ENCODE measurements at places on chromosomes 6 and 20. TPM values are rescaled to one million over a fixed set of nuclear protein-coding genes. Genes with fewer than 3 reads are reported as not detected.

- DNase-seq: no peak
- H3K4me3 ChIP-seq: no peak overlapping the region
- no peaks in the 10 kb centered on the region for H3K36me3 ChIP-seq
- H3K27ac ChIP-seq: no peak overlapping the region
- no peaks in the 10 kb centered on the region for H3K27me3 ChIP-seq
Measured at GRCh38 chr6:156953479-156954146, 176.4 kb downstream of the ARID1B start.

- no peaks in the 10 kb centered on the region for H3K27me3 ChIP-seq
- peaks cover 27% of the 10 kb centered on the region for H3K4me1 ChIP-seq
- H3K27ac ChIP-seq: no peak overlapping the region
Measured at GRCh38 chr6:149646599-149646998, 1.9 kb downstream of the KATNA1 start.

DNA sequence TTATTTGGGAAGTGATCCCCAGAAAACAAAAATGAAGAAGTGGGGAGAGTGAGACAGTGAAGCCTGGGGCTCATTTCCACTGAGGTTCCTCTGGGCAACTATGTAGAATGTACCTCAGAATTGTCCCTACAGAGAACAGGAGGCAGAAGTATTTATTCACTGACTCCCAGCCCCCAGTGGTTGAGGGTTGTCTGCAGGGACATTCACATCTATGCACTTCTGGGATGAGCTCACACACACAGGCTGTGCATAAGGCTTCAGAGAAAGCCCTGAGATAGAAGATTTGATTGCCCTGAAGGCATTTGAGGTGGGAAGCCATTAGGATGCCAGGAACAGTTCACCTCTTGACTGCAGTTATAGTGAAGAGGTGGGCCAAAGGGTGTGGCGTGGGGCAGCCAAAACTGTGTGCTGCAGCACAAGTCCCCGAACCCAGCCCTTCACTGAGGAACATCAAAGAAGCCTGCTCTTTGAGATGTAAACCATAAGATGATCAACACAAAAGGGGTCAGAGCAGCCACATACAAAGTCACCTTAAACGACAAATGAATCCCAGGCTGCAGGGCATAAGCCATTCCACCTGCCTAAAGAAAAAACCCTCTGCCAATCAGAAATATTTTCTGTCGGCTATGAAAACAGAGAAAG is 853.8 kb upstream of the FLRT3 start:
- no peak overlapping the region for H3K4me3 ChIP-seq
- H3K36me3 ChIP-seq: no peaks in the 10 kb centered on the region
- no peaks in the 10 kb centered on the region for H3K27me3 ChIP-seq
- no peak for DNase-seq
- no peaks in the 10 kb centered on the region for H3K4me1 ChIP-seq
- H3K27ac ChIP-seq: no peak overlapping the region

DNA sequence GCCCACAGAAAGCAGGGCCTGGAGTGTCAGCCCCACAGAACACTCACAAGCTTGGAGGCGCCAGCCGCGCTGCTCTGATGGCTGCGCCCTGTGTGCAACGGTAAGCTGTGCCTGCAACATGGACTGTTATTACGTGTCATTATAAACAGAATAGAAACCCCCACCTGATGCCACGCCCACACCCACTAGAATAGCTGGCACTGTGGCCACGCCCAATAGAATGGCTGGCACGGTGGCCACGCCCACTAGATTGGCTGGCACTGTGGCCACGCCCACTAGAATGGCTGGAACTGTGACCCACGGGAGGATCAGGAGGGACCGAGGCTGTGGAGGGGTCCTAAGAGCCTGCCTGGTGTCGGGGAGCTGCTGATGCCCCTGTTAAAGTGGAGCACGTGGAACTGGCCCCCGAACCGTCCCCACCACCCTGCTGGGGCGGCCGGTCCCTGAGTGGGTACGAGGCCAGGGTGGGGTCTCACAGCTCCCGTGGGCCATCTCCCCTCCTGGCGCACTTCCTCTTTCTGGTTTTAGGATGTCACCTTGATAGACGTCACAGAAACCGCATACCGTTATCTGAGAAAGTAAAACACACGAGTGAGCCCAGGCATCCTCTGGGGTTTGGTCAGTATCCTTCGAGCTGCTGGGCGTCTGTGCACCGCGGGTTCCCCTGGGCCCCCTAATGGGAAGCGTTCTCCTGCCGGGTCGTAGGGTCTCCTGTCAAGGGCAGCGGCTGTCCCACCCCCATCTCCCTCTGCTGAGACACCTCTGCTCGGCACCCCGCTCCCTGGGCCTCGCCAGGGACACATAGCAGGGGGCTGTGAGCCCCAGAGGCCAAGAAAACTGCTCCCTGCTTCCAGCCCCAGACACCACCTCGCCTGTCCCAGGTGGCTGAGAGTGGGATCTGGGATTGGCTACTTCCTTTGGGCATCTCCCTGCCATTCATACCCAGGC is 25.4 kb downstream of the SLC17A9 start:
- H3K27ac ChIP-seq: no peak overlapping the region
- no peak overlapping the region for H3K4me3 ChIP-seq
- DNase-seq: no peak
- H3K36me3 ChIP-seq: no peaks in the 10 kb centered on the region

DNA sequence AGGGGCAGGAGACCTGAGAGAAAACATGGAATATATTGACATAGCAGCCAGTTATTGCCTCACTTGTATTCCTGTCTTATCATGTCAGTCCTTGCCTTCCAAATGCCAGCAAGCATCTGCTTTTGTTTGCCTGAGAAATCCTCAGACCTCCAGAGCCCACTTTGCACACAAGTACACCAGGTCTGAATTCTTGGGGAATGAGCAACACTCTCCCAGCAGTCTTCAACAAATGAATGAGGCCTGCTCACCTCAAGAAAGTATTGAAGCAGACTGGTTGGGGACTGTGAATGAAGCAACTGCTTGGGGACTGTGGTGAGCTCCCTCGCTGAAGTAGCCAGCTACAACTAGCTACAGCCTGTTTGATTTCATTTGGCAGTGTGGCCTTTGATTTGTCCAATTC is 172.8 kb upstream of the SPTLC3 start:
- no peak for DNase-seq
- H3K27ac ChIP-seq: no peak overlapping the region
- no peak overlapping the region for H3K4me3 ChIP-seq

DNA sequence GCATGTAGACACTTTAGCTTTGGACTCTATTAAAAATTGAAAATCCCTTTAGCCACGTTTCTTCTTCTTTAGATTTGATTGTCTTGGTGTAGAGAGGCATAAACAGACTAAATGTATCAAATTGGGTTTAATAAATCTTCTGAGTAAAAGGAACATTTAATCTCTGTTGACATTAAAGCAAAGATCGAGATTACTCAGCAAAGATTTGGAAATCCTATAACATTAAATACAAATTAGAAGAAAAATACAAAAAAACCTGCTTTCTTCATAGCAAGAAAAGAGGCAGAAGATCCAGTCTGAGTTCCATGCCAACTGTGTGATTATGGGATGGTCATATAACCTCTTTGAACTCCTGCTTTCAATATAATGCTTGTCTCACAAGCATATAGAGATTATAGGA is 172.3 kb downstream of the GJA1 start:
- H3K36me3 ChIP-seq: no peaks in the 10 kb centered on the region
- H3K27me3 ChIP-seq: no peaks in the 10 kb centered on the region
- no peak overlapping the region for H3K27ac ChIP-seq
- no peak overlapping the region for H3K4me3 ChIP-seq
- no peak for DNase-seq
- no peaks in the 10 kb centered on the region for H3K4me1 ChIP-seq

DNA sequence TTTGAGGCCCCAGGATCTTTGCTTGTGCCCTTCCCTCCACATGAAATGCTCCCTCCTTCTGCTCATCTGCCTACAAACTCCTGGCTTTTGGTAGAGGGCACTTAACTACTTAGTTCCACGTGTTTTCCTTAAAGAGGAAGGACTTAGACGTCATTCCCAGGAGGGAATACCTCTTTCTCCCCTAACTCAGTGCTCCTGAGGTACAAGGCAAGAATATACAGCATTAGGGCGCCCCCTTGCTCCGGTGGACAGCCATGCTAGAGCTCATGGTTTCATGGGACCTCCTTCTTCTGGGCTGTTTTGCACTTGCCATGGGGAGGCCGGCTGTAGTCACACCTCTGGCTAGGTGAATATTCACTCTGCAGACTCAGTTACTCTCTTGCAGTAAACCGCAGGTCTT is 93.8 kb upstream of the LY86 start:
- H3K4me1 ChIP-seq: no peaks in the 10 kb centered on the region
- DNase-seq: peak; percentile 91
- H3K36me3 ChIP-seq: no peaks in the 10 kb centered on the region
- H3K4me3 ChIP-seq: no peak overlapping the region
- H3K27me3 ChIP-seq: no peaks in the 10 kb centered on the region

DNA sequence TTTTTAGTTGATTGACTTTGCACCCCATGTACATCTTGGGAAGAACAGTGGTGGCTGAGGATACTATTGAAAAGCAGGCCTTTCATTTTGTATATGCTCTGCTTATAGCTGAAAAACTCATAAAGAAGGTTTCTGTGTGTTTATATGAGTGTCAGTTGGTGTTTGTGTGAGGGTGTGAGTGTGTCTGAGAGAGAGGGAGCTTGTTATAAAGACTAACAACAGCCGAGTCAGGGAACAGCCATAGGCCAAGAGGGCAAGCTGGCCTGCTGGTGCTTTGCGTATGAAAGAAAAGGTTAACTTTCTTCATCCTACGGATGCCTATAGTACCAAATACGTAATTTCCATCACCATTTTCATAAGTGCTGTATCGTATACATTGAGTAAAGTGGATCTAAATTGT is 88.3 kb downstream of the MTHFD1L start:
- peaks cover 30% of the 10 kb centered on the region for H3K36me3 ChIP-seq
- no peaks in the 10 kb centered on the region for H3K27me3 ChIP-seq
- H3K27ac ChIP-seq: no peak overlapping the region
- no peak for DNase-seq
- no peak overlapping the region for H3K4me3 ChIP-seq

DNA sequence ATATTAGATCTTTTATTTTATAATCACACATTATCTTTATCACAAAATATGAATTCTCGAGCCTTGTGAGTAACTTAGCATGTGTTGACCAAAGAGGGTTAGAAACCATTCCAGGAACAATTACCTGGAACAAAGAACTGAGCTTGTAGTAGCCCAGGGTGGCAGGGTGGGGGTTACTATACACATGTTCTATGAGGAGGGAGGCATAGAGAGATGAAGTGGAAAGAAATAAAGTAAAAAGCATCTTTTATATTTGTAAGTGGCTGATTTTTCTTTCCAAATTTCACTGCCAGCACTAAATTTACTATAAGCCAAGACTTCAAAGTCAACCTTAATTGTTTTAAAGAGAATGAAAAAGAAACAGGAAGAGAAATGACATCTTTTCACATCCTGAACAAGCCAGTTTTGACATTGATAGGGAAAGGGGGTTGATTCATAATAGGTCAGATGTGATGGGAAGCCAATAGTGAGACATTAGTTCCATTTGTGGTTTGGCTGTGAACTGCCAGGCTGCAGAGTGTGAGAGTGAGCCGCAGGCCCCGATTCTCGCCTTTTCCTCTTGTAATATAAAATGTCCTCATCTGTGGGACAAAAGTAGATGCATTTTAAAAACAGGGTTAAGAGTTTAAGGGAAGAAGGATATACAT is 52.7 kb upstream of the MYB start:
- H3K4me3 ChIP-seq: no peak overlapping the region
- no peaks in the 10 kb centered on the region for H3K4me1 ChIP-seq
- no peaks in the 10 kb centered on the region for H3K36me3 ChIP-seq
- no peak overlapping the region for H3K27ac ChIP-seq
- DNase-seq: no peak
- no peaks in the 10 kb centered on the region for H3K27me3 ChIP-seq

- H3K27ac ChIP-seq: no peak overlapping the region
- no peaks in the 10 kb centered on the region for H3K4me1 ChIP-seq
- H3K36me3 ChIP-seq: no peaks in the 10 kb centered on the region
- no peak overlapping the region for H3K4me3 ChIP-seq
- no peak for DNase-seq
Measured at GRCh38 chr6:128278836-128279235, 241.6 kb downstream of the PTPRK start.

DNA sequence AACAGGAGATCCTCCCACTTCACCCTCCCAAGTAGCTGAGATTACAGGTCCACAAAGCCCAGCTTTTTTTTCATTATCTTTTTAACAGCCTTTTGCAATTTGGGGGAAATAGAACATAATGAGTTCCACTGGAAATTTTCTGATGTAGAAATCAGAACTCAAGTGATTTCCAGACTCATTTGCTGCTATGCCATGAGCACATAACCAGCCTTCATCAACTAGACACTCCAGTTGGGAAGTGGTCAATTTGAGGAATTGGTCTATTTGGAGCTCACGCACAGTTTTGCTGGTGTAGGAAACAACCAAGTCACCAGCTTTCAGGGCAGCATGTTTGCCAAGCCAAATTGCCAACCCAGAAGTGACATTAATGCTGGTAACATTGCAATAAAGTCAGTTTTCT is 86.7 kb downstream of the MAFB start:
- H3K4me1 ChIP-seq: no peaks in the 10 kb centered on the region
- no peaks in the 10 kb centered on the region for H3K36me3 ChIP-seq
- peak; percentile 45 for DNase-seq
- H3K27me3 ChIP-seq: no peaks in the 10 kb centered on the region

DNA sequence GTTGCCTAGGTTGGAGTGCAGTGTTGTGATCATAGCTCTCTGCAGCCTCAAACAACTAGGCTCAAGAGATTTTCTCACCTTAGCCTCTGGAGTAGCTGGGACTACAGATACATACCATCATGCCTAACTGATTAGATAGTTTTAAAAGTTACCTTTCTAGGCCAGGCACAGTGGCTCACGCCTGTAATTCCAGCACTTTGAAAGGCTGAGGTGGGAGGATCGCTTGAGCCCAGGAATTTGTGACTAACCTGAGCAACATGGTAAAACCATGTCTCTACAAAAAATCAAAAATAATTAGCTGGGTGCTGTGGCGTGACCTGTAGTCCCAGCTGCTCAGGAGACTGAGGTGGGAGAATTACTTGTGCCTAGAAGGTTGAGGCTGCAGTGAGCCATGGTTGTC is 41.2 kb downstream of the SLC17A5 start:
- no peaks in the 10 kb centered on the region for H3K27me3 ChIP-seq
- H3K4me1 ChIP-seq: peaks cover 9% of the 10 kb centered on the region
- H3K36me3 ChIP-seq: peaks cover 19% of the 10 kb centered on the region

- DNase-seq: no peak
- no peaks in the 10 kb centered on the region for H3K4me1 ChIP-seq
- H3K36me3 ChIP-seq: no peaks in the 10 kb centered on the region
- no peaks in the 10 kb centered on the region for H3K27me3 ChIP-seq
- no peak overlapping the region for H3K4me3 ChIP-seq
- no peak overlapping the region for H3K27ac ChIP-seq
Measured at GRCh38 chr20:59376109-59376841, 75.9 kb downstream of the EDN3 start.

GRCh38 chr20:59735486-59735885 is 131.1 kb downstream of the PHACTR3 start:
- H3K27me3 ChIP-seq: no peaks in the 10 kb centered on the region
- no peak overlapping the region for H3K27ac ChIP-seq
- no peaks in the 10 kb centered on the region for H3K36me3 ChIP-seq

DDO gene
- total RNA-seq: 1.5 TPM

CABLES2 gene
- total RNA-seq: 2.0 TPM

TCP11 gene
- 1.1 TPM for total RNA-seq

STMN3 gene
- 13.3 TPM for total RNA-seq

COL9A1 gene
- total RNA-seq: 1.7 TPM

HLA-DOA gene
- total RNA-seq: 5.4 TPM

CRISP2 gene
- total RNA-seq: not detected

OCSTAMP gene
- total RNA-seq: not detected

TREM1 gene
- 1.1 TPM for total RNA-seq

Measured in esophagus muscularis mucosa (tissue), 4 donors.